SK-N-MC (cell line): ENCODE measurements at places on chromosomes 6 and 20.

- no peak for DNase-seq
Measured at GRCh38 chr20:24469116-24469893, at the start of gene SYNDIG1. SYNDIG1 (plus strand) TSS chr20:24469629; CDS start chr20:24543098, 73,469 bp downstream.

GRCh38 chr6:22239261-22239921 is 57.4 kb downstream of the PRL start:
- no peak for DNase-seq

DNA sequence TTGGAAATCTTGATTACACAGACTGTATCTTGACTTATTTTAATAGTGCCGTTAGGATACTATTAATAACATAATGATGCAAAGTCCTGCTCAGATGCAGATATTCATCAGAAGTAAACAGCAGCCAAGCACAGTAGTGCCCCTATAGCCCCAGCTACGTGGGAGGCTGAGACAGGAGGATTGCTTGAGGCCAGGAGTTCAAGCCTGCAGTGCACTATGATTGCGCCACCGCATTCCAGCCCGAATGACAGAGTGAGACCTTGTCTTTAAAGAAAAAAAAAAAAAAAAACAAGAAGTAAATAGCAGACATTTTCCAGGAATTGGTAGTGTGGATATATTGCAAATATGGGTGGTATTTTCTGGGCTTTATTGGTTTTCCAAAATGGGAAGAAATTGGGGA is 61.8 kb downstream of the TULP4 start:
- DNase-seq, result no peak

DNA sequence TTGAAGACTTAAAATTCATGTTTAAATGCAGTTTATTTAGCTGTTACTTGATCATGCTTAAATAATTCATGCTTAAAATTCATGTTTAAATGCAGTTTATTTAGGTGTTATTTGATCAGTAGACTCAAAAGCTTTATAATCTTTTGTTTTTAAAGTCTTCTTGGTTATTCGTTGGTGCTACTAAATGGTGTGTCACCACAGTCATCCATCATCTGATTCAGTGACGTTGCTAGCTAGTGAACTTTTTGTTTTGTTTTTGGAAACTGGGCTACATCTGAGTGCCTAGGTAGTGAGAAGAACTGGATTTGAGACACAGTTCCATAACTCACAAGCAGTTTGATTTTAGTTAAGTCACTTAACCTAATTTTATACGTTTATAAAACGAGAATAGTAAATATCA is 20.9 kb downstream of the SCAF8 start:
- no peak for DNase-seq

- DNase-seq, result no peak
Measured at GRCh38 chr20:10739566-10739965, 65.8 kb upstream of the JAG1 start.

GRCh38 chr20:13453367-13453766 is 185.4 kb downstream of the TASP1 start:
- DNase-seq, result no peak

- no peak for DNase-seq
Measured at GRCh38 chr6:122200440-122200839, 199.0 kb upstream of the HSF2 start.

GRCh38 chr6:106431972-106432371 is 71.5 kb downstream of the CRYBG1 start:
- DNase-seq, result no peak

DNA sequence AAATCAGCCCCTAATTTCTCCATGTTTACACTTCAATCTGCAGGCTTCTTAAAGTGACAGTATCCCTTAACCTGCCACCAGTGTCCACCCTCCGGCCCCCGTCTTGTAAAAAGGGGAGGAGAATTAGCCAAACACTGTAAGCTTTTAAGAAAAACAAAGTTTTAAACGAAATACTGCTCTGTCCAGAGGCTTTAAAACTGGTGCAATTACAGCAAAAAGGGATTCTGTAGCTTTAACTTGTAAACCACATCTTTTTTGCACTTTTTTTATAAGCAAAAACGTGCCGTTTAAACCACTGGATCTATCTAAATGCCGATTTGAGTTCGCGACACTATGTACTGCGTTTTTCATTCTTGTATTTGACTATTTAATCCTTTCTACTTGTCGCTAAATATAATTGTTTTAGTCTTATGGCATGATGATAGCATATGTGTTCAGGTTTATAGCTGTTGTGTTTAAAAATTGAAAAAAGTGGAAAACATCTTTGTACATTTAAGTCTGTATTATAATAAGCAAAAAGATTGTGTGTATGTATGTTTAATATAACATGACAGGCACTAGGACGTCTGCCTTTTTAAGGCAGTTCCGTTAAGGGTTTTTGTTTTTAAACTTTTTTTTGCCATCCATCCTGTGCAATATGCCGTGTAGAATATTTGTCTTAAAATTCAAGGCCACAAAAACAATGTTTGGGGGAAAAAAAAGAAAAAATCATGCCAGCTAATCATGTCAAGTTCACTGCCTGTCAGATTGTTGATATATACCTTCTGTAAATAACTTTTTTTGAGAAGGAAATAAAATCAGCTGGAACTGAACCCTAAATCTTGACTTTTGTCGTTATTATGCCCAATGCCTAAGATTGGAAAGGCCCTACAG is 4.5 kb downstream of the SOX4 start:
- DNase-seq, result no peak

DNA sequence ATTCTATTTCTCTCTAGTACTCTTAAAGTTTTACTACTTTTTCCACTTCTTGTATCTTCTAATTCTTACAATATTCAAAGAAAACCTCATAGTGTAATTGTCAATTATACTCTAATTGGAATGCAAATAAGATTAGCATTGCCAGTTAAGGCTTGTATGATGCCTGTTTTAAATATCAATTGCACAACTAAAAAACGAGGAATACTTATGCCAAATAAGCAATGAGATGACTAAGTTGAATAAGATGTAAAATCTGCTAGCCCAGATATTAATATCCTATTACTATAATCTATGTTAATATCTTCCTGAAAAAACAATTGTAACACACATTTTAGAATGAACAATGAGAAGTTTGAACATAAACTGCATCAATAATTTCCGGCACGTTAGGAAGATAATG is 13.3 kb upstream of the AKAP7 start:
- no peak for DNase-seq

DNA sequence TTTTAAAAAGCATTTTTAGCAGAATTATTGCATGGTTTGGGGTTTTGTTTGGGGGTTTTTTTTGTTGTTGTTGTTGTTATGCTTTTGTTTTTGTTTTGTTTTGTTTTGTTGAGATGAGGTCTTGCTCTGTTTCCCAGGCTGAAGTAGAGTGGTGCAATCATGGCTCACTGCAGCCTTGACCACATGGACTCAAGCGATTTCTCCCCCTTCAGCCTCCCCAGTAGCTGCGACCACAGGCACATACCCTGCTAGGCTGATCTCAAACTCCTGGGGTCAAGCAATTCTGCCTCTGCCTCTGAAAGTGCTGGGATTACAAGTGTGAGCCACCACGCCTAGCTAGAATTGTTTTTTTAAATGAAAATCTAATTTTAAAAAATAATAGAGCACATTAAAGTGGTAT is 35.7 kb downstream of the UBR2 start:
- DNase-seq, result no peak

- DNase-seq, result no peak
Measured at GRCh38 chr20:20734475-20734948, 22.1 kb upstream of the RALGAPA2 start.

DNA sequence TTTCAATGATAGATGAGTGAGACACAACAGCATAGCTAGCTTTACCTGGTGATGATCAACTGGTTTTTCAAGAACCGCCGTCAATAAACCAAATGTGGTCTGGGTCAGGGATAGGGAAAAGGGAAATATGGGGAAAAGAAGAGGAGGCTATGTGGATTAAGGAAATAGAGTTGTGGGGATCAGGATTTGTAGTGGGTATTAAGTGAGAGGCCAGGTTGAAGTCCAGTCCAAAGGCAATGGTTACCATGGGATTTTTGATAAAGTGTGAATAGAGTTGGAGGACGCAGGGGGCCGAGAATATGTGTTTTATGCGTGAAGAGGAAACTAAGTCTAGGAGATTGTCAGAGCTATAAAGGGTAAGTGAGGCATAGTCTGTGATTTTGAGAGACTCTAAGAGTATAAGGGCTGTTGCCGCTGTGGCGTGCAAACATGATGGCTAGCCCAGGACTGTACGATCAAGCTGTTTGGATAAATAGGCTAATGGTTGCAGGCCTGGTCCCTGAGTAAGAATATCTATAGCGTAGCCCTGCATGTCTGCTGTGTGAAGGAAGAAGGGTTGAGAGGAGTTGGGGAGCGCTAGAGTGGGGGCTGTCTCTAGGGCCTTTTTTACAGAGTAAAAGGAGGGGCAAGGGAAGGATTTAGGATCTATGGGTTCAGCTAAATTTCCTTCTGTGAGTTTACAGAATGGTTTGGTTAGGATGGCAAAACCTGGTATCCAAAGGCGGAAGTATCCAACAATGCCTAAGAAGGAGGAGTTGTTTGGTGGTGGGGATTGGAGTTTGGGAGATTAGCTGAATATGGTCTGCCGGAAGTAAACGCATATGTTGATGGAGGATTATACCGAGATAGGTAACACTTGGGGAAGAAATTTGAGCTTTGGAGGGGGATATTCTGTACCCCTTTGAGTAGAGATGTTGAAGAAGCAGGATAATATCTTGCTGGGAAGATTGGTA is 749.7 kb upstream of the ADGRB3 start:
- DNase-seq, result no peak

GRCh38 chr6:148238713-148239112 is 103.9 kb upstream of the SASH1 start:
- DNase-seq, result no peak

GRCh38 chr6:161272635-161273273 is 1.1 kb downstream of the AGPAT4 start:
- DNase-seq, result no peak

GRCh38 chr20:48717680-48718223 is 110.0 kb downstream of the PREX1 start:
- no peak for DNase-seq

DNA sequence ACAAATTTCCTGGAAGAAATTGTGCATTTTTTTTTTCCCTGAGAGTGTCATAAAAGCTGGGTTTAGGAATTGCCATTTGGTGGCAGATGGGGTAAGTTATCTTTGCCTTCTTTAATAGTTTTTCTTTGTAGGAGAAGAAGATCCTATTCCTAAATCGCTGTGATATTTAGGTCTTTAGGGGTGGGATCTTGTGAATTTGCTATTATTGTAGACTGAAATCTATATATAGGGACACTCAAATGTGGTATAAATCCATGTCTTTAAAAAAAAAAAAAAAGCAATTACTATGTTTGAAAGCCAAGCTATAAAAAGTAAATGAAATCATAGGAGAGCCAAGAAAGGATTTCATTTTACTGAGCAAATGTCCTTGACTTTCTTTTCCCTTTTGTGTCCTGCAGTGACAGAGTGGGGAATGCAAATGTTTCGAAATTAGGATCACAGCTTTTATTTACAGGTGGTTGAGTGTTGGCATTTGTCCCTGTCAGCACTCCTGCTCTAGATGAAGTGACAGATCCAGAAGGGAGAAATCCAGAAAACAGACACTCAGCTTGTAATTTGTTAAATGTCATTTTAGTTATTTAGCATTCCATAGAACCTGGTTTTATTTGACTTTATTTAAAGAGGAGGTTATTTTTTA is 29.4 kb downstream of the TIAM2 start:
- DNase-seq, result no peak

DNA sequence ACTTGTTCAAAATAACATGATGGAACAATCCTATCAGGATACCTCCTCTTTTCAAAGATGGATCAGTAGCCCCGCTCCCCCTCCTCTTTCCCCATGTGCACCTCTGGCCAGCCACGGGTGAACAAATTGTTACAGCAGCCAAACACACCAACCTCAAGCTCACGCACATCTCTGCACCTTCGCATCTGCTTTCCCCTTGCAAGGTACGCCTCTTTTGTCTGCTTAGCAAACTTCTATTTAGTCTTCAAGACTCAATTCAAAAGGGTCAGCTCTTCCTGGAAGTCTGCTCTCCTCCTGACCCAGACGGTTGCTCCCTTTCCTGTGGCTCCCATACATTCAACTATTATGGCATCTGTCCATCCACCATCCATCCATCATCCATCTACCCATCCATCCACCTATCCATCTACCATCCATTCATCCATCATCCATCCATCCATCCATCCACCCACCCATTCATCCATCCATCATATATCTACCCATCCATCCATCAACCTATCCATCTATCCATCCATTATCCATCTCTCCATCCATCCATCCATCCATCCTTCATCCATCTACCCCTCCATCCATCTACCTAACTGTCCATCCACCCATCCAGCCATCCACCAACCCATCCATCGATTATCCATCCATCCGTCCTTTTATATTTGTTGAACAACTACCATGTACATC is 36.3 kb upstream of the CDH22 start:
- DNase-seq, result no peak

- DNase-seq, result no peak
Measured at GRCh38 chr20:64166721-64167615, 2.7 kb downstream of the MYT1 start.

GRCh38 chr6:64538722-64539121 is 903.1 kb downstream of the PHF3 start:
- DNase-seq, result no peak

- no peak for DNase-seq
Measured at GRCh38 chr6:111989743-111990142, 64.2 kb upstream of the CCN6 start.

DNA sequence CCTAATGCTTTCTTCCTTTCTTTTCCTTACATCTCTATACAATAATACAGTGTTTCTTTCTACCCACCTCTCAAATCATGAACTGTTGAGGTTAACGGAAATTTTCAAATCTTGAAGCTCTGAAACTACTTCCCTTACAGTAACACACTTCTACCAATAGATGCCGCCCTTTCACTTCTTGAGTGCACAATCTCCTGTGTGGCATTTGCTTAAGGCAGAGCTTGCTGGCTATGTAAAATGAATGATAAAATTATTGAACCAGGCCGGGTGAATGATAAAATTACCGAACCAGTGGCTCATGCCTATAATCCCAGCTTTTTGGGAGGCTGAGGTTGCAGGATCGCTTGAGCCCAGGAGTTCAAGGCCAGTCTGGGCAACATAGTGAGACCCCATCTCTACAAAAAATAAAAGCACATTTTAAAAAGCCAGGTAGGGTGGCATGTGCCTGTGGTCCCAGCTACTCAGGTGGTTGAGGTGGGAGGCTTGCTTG is 56.8 kb downstream of the KCNS1 start:
- DNase-seq, result peak; percentile 42

DNA sequence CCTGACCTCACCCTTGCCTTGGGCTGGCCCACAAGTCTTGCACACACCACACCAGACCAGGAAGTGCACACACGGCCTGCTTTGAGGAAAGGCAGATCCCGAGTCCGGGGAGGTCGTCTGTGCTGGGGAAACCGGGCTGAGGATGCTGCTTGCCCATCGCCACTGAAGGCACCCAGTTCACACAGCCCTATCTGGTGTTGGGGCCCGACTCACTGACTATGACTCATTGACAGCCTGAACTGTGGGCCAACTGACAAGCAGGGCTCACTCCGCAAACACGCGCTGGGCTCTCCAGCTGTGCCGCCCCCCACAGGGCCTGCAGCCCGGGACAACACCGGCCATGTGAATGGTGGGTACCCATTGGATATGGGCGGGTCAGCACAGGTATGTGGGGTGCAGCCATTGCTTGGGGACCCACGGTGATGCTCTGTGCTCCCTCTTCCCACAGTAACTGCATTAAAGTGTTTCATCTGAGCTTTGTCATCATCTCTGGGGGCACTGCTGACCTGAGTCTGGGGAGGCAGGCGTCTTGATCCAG is 1.6 kb downstream of the SAMD10 start:
- DNase-seq, result no peak

GRCh38 chr6:157904999-157905398 is 76.7 kb upstream of the SYNJ2 start:
- DNase-seq, result no peak

- no peak for DNase-seq
Measured at GRCh38 chr6:132135409-132135808, 184.2 kb upstream of the CCN2 start.

- no peak for DNase-seq
Measured at GRCh38 chr20:7291946-7292345, 524.5 kb downstream of the BMP2 start.
